ENCODE measurements at places on chromosomes 3 and 15.

- DNase-seq, result no peak
Observed at GRCh38 chr15:80026754-80027153, 32.7 kb upstream of the ZFAND6 start.

- DNase-seq, result no peak
Observed at GRCh38 chr3:23206366-23206765, 3.2 kb downstream of the UBE2E2 start.

GRCh38 chr3:78283994-78284393 is 1244.1 kb downstream of the ROBO2 start:
- no peak for DNase-seq

- DNase-seq, result no peak
Observed at GRCh38 chr15:67501836-67502461, 19.0 kb upstream of the C15orf61 start.

DNA sequence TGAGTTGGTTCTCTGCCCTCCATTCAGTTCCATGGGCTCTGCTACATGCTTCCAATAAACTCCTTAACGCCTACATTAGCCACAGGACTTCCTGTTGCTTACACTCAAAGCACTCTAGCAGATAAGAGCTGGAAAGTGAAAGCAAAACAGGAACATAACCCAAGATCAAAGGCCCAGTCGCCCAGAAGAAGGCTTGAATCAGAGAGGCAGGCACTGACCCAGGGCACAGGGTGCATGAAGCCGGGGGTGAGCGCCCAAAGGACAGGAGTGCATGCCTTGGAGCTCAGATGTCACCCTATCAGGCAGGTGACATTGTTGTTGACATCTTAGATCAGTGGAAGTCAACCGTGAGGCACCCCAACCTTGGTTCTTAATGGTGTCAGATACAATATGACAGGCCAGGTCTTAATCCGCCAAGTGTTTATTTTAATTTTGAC is 235.1 kb downstream of the UACA start:
- no peak for DNase-seq

GRCh38 chr3:39216176-39216790 is 23.9 kb upstream of the XIRP1 start:
- no peak for DNase-seq

DNA sequence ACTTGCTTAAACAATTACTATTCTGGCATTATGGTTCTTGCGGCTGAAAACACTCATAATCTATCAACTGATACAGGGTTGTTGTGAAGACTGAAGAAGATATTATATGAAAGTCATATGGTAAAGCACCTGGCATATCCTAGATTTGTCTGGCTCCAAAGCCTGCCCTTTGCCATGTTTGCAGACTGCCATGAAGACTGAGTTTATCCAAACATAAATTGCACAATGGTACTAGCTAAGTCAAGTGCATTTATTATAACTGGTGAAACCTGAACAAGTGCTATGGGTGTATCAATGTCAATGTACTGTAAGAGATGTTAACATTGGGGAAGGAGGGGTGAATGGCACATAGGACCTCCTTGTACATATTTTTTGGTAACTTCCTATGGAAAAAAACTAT is 87.4 kb upstream of the MEX3B start:
- DNase-seq, result no peak

Data from fibroblast of gingiva (primary cell).